ENCODE measurements at places on chromosomes 4 and X. TPM values are rescaled to one million over a fixed set of nuclear protein-coding genes. Genes with fewer than 3 reads are reported as not detected.

The MAML3 gene
- total RNA-seq, result 13.5 TPM

The AMBN gene
- total RNA-seq, result 0.15 TPM

The ODAPH gene
- not detected for total RNA-seq

The DCAF12L1 gene
- 2.0 TPM for total RNA-seq

The MAGEB1 gene
- total RNA-seq, result not detected

The S100G gene
- total RNA-seq, result not detected

DNA sequence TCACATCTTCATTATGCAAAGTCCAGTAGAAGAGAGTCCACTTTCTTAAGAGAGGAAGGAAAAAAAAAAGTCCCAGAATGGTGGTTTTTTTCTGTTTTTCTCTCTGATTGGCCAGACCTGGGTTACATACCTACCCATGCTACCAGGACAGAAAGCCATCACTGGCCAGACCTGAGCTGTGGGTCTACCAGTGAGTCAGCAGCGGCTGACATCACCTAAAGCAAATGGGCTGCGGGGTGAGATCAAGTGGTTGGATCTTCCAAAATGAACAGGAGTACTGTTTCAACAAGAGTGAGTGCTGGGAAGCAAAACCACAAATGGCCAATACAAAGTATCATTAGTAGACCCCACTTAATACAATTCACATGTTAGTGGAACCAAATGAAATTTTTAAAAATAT, 1.6 kb upstream of the NDST3 start:
- no peaks in the 10 kb centered on the region for H3K36me3 ChIP-seq
- no peaks in the 10 kb centered on the region for H3K4me1 ChIP-seq
- no peak for DNase-seq
- H3K27me3 ChIP-seq, result peaks cover 12% of the 10 kb centered on the region

GRCh38 chr4:109876634-109877265, 28.8 kb downstream of the LRIT3 start:
- no peaks in the 10 kb centered on the region for H3K4me1 ChIP-seq
- DNase-seq, result no peak
- H3K4me3 ChIP-seq, result no peak overlapping the region
- H3K27ac ChIP-seq, result no peak overlapping the region
- no peaks in the 10 kb centered on the region for H3K36me3 ChIP-seq
- H3K27me3 ChIP-seq, result no peaks in the 10 kb centered on the region

DNA sequence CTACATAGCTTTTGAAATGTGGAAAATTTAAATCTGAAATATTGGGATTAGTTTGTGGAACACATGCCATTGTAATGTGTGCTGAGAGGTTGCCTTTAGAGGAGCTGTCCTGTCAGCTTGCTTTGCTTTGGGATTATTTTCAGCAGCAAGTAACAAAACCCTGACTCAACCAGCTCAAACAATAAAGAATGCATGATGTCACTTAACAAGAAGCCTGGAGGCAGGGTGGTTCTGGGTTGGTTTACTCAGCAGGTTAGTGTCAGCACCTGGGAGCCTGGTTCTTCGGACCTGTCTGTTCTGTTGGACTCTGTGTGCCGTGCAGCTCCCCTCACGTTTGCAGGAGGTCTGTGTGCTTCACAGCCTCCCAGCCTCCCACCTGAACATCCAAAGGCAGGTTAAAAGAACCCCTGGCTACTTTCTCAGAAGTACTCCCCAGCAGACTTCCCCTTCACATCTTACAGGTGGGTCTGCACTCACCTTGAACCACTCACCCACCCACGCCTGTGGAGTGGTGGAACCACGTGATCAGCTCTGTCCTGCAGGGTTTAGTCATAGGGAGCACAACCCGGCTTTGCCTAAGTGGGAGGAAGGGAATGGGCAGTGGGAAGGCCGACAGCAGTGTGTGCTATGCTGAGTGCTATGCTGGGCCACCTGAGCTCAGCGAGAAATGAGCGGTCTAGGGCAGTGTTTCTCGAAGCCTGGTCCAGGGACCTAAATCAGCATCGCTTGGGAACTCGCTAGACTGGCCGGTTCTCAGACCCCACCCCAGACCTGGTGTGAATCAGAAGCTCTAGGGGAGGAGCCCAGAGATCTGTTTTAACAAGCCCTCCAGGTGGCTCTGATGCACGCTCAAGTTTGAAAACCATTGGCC, 20.4 kb downstream of the TMEM131L start:
- peak; percentile 36 for DNase-seq
- no peak overlapping the region for H3K27ac ChIP-seq
- H3K4me1 ChIP-seq, result peaks cover 38% of the 10 kb centered on the region
- no peaks in the 10 kb centered on the region for H3K27me3 ChIP-seq
